Bronchial epithelial cell (primary cell): ENCODE measurements at places on chromosomes 4 and X. TPM values are rescaled to one million over a fixed set of nuclear protein-coding genes. Genes with fewer than 3 reads are reported as not detected.

GRCh38 chrX:11558972-11559371, 106.7 kb downstream of the ARHGAP6 start:
- no peak for DNase-seq

- no peak for DNase-seq
Measured at GRCh38 chr4:37725718-37726117, 39.5 kb upstream of the RELL1 start.

Gene RS1
- total RNA-seq, result not detected in 2 replicates

Gene ADH1A
- total RNA-seq, result not detected in 2 replicates

DNA sequence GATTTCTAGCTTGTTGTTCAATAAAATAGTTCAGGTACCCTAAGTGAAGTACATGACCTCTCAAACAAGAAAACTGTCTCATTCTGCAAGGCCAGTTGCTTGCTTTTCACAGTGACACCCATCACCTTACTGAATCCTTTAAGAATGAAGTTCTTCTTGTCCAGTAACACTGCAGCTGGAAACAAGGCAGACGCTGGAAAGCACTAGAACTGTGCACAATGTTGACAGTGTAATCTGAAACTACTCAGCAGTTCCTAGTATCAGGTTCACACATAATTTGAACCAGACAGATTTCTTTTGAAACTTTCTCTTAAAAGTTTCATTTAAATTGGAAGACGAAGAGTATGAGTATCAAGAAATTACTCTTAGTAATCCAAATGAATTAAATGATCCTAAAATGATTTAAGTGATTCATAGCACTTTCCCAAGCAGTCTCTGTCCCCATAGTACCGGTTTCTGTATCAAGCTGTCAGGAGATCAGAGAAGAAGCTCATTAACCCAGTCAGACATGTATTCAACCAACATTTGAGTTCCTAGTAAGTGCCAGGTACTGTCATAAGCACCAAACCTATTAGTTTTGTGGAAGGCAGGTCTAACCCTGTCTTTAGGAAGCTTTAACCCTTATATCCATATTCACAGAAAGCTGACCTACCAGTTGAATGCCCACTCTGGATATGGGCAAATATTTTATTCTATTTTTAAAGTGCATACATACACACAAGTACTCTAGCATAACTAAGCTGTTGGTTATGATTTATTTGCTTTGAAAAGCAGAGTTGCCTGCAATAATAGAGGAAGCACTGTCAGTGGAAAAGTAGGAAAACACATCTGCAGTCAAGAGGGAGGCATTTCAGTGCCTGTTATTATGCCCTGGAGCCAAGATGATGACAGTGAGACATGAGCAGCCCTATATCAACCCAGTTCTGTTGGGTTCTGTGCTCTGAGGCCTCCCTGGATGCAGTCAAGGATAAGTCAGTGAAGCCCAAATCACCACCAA, 63.6 kb downstream of the PALLD start:
- peak; percentile 80 for DNase-seq

Gene SMARCA1
- 5.6 and 6.8 TPM in 2 replicates for total RNA-seq

- no peak for DNase-seq
Measured at GRCh38 chr4:37126051-37126450, 118.5 kb upstream of the NWD2 start.

DNA sequence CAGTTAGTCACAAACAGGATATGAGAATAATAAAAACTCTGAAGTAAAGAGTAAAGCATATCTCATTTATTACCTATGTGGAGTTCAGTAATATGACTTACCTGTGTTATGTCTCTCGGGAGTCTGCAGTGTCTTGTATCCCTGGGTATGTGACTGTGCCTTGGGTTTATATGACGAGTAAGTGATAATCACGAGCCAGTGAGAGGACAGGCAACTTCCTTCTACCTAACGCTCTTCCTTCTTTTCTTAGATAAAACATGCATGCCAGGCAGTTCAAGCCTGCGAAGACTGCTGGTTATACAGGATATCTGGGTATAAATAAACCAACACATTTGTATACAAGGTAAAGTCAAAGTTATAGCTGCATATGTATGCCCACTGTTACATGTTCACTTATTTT, at the start of gene HPGDS:
HPGDS (minus strand) TSS at position 143 of the 400 bp plus-strand sequence. CDS start 8,207 bp downstream, outside the sequence.
- DNase-seq, result no peak

DNA sequence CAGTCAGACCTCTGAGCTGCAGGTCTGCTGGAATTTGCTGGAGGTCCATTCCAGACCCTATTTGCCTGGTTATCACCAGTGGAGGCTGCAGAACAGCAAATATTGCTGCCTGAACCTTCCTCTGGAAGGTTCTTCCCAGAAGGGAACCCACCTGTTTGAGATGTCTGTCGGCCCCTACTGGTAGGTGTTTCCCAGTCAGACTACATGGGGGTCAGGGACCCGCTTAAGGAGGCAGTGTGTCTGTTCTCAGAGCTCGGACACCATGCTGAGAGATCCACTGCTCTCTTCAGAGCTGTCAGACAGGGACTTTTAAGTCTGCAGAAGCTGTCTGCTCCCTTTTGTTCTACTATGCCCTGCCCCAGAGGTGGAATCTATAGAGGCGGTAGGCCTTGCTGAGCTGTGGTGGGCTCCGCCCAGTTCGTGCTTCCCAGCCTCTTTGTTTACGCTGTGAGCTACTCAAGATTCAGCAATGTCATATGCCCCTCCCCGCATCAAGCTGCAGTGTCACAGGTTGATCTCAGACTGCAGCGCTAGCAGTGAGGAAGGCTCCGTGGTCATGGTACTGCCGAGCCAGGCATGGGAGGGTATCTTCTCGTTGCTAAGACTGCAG, 44.1 kb upstream of the KDR start:
- DNase-seq, result peak; percentile 82

Gene EXOC1L
- total RNA-seq, result not detected in 2 replicates

Gene CLTRN
- total RNA-seq, result 0.53 and 1.2 TPM in 2 replicates

Gene CYP2U1
- 1.3 and 1.4 TPM in 2 replicates for total RNA-seq

DNA sequence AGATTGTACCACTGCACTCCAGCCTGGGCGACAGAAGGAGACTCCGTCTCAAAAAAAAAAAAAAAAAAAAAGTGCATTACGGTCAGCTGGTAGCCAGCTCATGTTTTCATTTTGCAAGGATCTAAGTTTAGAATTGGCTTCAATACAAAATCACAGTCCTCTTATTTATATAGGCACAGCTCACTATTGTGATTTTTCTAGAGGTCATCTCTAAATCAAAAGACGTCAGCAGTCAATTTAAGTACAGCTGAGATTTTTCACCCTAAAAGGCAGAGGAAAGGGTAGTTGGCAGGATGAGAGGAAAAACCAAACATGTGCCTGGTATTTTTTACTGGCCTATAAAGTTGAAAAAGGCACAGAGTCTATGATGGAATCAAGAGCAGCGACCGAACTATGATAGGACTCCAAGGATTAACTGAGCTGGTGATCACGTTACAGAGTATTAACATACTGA, 30.8 kb downstream of the ASB5 start:
- DNase-seq, result no peak

GRCh38 chrX:41671082-41671481, 17.7 kb upstream of the GPR34 start:
- DNase-seq, result no peak

- no peak for DNase-seq
Measured at GRCh38 chr4:71405791-71406190, 67.0 kb downstream of the SLC4A4 start.
